ENCODE measurements at places on chromosomes 12 and 14. TPM values are rescaled to one million over a fixed set of nuclear protein-coding genes. Genes with fewer than 3 reads are reported as not detected.

The MYO1H gene
- polyA plus RNA-seq = 9.2 TPM

The SDR9C7 gene
- polyA plus RNA-seq = 0.63 TPM

The ZFHX2 gene
- 1.7 TPM for polyA plus RNA-seq

The OSBPL8 gene
- polyA plus RNA-seq = 103 TPM

The KSR2 gene
- 3.0 TPM for polyA plus RNA-seq

The NR4A1 gene
- polyA plus RNA-seq = 3.4 TPM

The C1R gene
- polyA plus RNA-seq = 1.7 TPM
